ENCODE measurements at places on chromosomes 2 and 18.

- no peak for DNase-seq
These were observed 195.4 kb upstream of the HDAC4 start for GRCh38 chr2:239596253-239596652.

GRCh38 chr2:234300932-234301823, 195.7 kb downstream of the ARL4C start:
- no peak for DNase-seq

GRCh38 chr18:67969458-67969857, 452.9 kb upstream of the DSEL start:
- no peak for DNase-seq

- DNase-seq = no peak
These were observed 232.5 kb upstream of the FN1 start for GRCh38 chr2:215668378-215668775.

GRCh38 chr2:16746833-16747232, 81.2 kb upstream of the CYRIA start:
- DNase-seq = no peak

- DNase-seq = no peak
These were observed 15.6 kb downstream of the WDSUB1 start for GRCh38 chr2:159270744-159271379.

DNA sequence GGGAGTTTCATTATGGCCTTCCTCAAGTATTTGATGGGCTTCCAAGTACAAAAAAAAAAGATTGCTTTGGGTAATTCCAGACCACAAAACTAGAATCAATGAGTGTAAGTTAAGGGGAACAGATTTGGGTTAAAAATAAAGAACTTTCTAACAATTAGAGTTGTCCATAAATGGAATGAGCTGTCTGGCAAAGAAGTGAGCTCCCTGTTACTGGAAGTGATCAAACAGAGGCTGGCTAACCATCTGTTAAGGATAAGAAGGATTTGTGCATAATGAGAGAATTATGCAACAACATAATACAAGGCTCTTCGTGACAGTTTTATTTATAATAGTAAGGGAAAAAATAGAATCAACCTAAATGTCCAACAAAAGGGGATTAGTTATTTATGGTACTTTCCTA, 44.6 kb upstream of the ACVR1 start:
- no peak for DNase-seq

GRCh38 chr18:46333431-46334135, 229.4 kb downstream of the HAUS1 start:
- no peak for DNase-seq

GRCh38 chr18:61831071-61831470, 61.7 kb downstream of the RNF152 start:
- DNase-seq = no peak

GRCh38 chr2:121830809-121831208, 75.4 kb downstream of the TSN start:
- DNase-seq = no peak

GRCh38 chr2:171287036-171287571, 126.4 kb upstream of the TLK1 start:
- DNase-seq = no peak

DNA sequence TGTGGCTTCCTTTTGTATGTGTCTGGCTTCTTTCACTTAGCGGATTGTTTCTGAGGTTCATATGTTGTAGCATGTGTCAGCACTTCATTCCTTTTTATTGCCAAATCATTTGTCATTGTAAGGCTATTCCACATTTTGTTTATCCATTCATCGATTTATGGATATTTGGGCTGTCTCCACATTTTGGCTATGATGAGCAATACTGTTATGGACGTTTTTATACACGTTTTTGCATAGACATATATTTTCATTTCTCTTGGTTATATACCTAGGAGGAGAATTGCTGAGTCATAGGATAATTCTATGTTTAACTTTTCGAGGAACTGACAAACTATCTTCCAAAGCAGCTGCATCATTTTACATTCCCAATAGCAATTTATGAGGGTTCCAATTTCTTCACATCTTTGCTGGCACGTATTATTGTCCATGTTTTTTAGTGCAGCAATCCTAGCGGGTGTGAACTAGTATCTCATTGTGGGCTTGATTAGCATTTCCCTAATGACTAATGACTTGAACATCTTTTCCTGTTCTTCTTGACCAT, 48.1 kb upstream of the TBC1D8 start:
- no peak for DNase-seq

GRCh38 chr2:226118471-226119429, 680.9 kb downstream of the IRS1 start:
- peak; percentile 8 for DNase-seq

- no peak for DNase-seq
These were observed 227.9 kb downstream of the GBX2 start for GRCh38 chr2:235940330-235940729.

GRCh38 chr2:639703-640102, 37.5 kb downstream of the TMEM18 start:
- DNase-seq = no peak

GRCh38 chr2:135708159-135708558, 33.5 kb upstream of the UBXN4 start:
- no peak for DNase-seq

DNA sequence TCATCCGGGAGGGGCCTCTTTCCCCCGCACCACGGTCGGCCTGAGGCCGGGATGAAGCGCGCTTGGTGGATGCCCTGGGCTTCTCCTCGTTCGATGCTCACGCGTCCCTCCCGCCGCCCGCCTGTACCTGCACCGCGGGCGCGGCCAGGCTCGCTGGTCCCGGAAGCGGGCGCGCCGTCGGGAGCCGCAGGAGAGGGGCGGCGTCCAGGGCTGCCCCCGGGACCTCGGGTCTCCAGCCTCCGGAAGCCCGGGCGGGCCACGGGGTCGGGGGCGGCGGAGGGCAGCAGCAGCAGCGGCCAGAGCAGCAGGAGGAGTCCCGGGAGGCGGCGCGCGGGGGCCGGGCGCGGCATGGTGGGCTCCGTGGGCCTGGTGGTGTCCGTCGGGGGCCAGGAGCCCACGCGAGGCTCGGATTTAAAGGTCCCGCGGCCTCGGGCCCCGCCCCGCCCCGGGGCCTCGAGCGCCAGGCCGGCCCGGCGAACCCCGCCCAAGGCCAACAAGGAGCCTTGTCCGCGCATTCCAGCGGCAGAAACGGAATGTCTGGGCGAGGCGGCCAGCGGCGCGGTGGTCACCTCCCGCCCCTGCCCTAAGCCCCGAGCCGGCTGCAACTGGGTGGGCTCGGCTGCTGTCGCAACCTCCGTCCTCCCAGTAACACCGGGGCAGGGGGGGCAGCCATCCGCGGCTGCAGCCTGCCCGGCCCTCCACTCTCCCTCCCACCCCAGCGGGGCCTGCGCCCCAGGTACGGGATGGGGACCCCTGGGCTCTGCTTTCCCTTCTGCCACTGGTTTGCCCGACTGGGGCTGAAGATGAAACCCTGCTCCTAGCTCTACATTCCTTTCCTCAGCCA, at the start of gene MATN3:
MATN3 (minus strand) TSS at position 387 of the 844 bp plus-strand sequence; CDS start at position 350, 37 bp downstream.
- no peak for DNase-seq

GRCh38 chr18:11808001-11808855, 43.0 kb upstream of the CHMP1B start:
- DNase-seq = no peak

DNA sequence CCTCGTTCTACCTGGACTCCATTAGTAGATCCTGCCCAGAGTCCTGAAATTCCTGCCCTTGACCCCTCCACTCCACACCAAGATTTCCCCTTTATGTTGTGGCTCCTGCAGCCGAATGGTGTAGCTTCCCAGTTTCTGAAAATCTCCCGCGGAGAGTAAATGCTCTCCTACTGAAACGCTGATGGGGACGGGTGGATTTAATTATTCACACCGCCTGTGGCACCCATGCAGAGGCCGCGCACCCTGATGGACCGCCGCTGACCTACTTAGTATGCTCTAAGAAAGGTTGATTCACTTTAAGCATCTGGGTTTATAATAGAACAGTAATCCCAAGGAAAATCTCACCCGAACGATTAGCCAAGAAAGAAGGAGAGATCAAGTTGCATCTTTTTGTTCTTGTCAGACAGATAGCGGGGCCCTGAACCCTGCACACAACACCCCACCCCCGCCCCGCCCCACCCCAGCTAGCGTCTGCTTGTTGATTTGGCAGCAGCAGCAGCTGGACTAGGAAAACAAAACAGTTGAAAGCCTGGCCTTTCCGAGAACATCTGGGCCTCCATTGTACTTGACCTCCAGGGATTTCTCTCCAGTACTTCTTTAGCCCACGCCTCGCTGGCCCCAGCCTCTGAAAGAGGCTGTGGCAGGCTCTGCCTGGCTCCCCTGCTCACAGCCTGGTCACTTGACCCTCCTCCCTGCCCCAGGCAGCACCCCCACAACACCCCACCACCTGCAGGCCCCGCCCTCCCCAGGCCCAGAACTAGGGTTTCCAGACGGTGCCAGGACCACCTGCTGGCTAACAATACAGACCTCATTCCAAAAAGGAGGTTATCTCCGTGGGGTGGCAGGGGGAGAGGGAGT, 53.6 kb downstream of the DPYSL5 start:
- no peak for DNase-seq

DNA sequence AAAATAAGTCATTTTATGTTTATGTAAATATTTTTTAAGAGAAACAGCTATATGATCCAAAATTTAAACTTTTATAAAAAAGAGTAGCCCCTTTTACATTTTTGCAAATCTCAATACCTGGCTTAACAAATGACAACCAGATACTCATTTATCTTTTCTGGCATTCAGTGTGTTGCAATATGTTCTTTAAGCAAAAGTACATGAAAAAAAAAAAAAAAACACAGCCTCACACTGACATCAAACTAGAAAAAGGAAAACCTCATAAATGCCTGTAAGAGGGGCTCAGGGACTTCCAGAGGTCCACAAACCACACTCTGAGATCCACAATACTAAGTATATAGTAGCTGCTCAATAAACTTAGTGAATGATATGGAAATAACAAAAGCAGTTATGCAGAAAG, 21.9 kb downstream of the PPP4R3B start:
- no peak for DNase-seq

DNA sequence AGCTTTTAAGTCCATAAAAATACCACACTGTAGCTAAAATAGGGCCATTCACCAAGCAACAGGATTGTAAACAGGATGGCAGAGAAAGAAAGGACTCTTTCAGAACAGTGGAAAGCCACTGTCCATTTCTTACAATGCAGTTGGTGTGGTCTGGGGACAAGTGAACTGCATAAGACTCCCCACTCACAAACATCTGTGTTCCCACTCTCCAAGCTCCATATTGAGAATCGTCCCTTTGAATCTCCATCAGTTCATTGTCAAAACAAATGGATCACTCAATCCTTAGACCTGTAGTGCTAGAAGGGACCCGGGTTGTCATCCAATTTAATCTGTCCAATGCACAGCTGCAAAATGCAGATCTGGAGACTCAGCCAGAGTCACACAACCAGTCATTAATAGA, 347.4 kb upstream of the KLHL29 start:
- no peak for DNase-seq

GRCh38 chr2:96914332-96914731, 44.5 kb upstream of the SEMA4C start:
- no peak for DNase-seq

GRCh38 chr2:170878066-170878465, 51.0 kb upstream of the GORASP2 start:
- DNase-seq = no peak

DNA sequence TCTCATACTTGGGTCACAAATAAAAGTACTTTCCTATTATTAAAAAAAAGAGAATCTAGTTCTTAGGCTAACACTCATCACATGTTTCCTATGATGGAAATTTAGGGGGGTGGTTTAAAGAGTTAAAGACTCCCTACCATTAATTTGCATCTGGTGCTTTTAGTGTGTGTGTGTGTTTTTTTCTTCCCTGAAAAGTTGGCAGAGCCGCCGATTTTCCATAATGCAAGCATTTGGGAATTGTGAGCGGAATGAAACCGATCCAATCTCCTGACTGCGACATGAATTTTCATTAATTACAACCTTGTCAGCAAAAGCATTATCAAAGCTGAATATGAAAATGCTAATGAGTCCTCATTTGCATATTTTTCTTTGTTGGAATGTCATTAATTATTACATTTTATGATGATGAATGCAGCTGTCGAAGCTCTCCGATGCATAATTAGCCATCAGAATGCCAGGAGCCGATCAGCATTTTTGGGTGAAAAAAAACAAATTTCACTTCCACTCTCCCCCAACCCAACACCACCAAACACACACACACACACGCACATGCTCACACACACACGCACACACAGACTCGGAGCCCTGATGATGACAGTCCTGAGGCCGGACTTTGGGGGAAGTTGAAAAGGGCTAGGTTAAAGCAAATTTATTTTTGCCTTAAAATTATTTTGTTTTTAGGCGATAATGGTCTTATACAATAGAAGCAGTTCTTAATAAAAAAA, 165.4 kb downstream of the TCF4 start:
- DNase-seq = peak; percentile 17

DNA sequence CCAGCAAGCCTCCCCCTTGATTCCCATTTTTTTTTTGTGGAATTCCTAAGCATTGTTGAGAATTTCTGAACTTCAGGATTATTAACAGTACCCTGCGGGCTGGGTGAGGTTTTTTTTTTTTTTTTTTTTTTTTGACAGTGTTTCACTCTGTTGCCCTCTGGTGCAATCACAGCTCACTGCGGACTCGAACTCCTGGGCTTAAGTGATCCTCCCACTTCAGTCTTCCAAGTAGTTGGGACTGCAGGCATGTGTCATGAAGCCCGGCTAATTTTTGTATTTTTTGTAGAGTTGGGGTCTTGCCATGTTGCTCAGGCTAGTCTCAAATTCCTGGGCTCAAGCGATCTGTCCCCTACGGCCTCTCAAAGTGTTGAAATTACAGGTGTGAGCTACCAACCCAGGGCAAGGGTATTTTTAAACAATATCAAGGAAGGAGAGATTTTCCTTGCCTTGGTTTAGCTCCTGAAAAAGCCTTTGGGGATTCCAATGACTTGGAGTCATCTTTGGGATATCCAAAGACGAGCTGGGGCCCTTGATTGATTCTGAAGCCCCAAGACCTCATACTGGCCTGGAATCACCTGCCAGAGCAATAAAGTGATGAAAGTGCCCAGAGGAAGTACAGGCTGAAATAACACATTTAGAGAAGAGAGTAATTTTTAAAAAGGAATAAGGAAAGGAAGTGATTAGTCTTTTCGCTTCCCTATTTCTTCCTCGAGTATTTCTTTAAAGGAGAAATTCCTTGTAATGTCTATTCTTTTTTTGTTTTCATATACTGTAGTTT, 240.2 kb downstream of the TGIF1 start:
- DNase-seq = no peak

DNA sequence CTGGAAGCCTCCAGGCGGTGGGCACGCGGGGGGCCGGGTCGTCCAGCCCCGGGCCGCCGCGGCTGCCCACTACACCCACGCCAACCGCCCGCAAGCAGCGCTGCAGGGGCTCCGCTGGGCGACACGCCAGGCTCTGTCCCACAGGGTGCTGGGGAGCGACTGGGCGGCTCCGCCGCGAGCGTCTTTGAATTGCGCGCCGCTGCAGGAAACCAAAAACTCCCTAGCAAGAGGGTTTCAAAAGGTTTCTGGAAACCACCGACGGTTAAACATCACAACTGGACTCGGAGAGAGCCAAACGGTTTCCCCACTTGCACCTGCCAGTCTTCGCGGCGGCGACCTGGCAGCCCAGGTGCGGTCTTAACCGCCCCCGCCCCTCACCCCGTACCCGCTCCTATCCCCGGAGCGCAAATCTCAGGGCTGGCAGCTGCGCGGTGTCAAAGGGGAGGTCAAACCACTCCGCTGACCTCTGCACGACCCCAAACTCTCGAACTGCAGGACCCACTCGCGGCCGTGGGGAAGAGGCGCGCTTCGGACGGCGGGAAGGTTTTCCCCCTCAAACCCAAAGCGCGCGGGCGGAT, 1.0 kb downstream of the CXCR4 start:
- peak; percentile 87 for DNase-seq

Data from CD4-positive, alpha-beta T cell treated with Interferon alpha-2 for 1 hour (primary cell).